SIG-M5 (cell line): ENCODE measurements at places on chromosomes 12 and 14.

DNA sequence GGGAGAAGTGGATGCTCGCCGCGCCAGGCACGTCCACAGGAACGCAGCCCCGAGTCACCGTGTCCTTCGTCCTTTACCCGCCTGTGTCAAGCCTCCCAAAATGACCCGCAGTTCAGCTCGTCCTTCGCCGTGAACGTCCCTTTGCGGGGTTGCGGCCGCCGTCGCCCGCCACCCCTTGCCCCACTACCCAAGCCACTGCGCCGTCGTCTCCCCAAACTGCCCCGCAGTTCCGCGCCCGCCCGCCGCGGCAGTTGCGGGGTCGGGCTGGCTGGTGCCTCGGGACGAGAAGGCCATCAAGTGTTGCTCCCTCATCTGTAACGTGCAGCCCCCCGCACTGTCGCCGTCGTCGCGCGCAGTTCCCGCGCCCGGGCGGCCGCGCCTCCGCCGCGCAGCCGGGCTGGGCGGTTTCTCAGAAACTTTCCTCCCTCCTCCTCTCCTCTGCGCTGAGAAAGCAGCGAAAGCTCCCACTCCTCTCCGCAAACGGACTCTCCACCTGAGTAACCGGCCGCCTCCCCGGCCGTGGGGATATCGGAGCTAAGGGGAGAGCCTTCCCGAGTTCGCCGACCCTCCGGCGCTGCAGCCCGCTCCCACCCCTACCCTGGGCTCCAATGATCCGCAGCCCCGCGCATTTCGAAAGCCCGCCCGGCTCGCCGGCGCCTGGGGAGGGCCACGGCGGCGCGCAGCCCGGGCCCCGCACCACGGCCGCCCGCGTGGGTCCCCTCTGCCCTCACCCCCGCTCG is 6.7 kb downstream of the CDKN1B start:
- no peak for DNase-seq

DNA sequence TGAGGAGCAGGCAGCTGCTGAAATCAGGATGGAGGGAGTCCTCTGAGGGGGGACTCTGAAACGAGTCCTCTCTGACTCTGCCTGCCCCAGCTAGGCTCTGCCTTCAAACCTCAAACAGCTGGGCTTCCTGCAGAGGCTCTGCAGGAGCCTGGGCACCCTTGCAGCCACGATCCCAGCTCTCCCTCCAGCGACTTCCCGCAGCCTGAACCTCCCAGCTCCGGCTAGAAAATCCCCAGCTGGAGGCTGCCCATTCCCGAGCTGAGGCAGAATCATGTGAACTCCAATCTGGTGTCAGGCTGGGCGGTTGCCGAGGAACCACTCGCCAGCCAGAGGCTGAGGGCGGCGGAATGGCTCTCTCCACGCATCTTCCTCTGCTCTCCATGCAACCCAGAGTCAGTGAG is at the start of gene GPR68:
GPR68 (minus strand) TSS at position 204 of the 401 bp plus-strand sequence. CDS start 9,654 bp downstream, outside the sequence.
- no peak for DNase-seq

- no peak for DNase-seq
These were observed at the start of gene MMP17 for GRCh38 chr12:131827961-131828534. Gene MMP17 (plus strand): TSS chr12:131828393. CDS start chr12:131828495, 102 bp downstream.

GRCh38 chr14:64649383-64649998 is 54.7 kb upstream of the PLEKHG3 start:
- no peak for DNase-seq

DNA sequence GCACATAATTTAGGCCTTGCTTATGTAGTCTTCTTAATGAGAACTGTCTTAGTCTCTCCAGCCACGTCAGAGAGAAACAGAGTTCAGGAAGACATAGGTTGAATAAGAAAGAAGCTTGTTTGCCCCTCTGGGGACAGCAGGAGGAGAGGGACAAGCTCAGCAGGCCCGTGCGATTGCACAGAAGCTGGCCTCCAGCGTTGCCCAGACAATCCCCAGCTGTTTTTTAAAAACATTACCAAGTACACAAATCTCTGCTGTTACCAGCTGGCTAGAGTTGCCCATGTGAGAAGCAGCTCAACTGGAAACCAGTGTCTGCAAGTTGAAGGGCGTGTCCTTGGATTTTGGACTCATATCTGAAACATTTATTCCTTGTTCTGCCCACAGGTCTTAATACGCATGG is 232.6 kb downstream of the EFCAB11 start:
- DNase-seq = no peak

- no peak for DNase-seq
These were observed 91.1 kb downstream of the MYF5 start for GRCh38 chr12:80807640-80808288.

DNA sequence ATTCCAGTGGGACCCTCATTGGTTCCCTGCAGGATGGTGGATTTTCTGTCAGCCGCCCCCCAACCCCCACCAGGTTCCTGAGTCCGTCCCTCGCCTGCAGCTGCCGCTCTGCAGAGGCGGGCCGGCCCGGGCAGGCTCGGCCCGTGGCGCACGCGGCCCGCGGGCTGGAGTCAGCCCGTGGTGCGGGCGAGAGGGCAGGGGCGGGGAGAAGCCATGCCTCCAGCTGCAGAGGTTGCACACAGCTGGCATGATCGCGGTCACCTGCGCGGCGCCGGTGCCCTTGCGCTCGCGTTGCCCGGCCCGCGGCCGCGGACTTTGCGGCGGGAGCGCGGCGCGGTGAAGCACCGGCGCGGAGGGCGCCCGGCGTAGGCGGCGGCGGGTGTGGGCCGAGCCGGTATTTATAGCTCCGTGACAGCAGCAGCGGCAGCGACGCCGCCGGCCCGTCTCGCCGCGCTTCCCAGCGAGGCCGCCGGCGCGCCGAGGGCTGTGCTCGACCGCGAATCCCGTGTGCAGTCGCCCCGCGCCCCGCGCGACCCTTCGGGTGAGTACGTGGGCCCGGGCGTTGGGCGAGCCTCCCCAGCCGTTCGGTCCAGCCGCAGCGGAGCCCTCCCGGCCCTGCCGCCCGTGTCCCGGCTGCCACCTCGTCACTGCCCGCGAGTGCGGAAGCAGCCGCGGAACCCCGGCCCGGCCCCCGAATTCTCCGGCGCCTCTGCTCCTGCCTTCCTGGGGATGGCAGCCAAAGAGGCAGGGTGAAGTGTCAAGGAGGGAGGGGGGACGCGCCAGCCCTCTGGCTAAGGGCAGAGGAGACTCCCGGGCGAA is at the start of gene TMEM117:
TMEM117 (plus strand) TSS at position 426 of the 819 bp plus-strand sequence.
- DNase-seq = no peak
